ENCODE measurements at places on chromosomes 2 and 18. TPM values are rescaled to one million over a fixed set of nuclear protein-coding genes. Genes with fewer than 3 reads are reported as not detected.

DNA sequence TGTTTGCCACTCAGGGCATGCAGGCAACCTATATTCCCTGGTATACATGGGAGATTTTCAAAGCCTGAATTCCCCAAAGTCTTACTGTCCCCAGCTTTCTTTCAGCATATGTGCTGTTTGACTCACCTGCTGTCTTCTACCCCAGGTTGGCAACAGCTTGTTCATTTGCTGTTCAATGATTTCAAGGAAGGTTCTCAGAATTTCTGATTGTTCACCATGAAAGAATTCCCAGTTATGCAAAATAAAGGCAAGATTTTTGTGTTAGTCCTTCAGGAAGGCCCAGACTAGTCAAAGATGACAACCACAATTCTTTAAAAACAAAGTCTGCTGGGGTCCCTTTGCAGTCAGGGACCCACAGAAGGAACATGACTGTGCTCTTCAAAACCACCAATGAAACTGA is 1057.8 kb upstream of the CDH2 start:
- DNase-seq = no peak

CKAP2L gene
- 13.3 TPM for total RNA-seq

DNA sequence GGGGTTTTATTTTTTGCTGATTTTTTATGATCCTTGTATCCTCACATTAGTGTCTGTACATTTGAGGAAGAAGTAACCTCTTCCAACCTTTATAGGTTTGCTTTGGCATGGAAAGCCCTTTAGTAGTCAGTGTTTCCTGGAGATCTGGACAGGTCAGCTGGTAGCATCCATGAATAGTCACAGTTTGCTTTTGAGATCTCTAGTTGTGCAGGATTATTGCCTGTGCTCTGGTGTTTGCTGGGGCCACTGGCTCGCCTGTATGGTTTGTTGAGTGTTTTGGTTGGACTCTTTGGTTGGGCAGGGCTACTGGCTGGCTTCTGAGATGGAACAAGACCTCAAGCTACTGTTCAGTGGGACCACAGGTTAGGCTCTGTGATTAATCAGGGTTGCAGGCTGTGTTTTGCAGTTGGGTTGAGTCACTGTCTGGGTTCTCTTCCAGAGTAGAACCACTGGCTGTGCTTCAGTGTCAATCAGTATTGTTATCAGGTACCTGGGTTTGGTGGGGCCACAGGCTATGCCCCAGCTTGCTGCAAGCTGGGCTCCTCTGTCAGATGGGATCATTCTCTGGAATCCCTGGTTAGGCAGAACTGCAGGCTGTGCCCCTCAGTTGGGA is 20.0 kb downstream of the SP140L start:
- DNase-seq = peak; percentile 8

DNA sequence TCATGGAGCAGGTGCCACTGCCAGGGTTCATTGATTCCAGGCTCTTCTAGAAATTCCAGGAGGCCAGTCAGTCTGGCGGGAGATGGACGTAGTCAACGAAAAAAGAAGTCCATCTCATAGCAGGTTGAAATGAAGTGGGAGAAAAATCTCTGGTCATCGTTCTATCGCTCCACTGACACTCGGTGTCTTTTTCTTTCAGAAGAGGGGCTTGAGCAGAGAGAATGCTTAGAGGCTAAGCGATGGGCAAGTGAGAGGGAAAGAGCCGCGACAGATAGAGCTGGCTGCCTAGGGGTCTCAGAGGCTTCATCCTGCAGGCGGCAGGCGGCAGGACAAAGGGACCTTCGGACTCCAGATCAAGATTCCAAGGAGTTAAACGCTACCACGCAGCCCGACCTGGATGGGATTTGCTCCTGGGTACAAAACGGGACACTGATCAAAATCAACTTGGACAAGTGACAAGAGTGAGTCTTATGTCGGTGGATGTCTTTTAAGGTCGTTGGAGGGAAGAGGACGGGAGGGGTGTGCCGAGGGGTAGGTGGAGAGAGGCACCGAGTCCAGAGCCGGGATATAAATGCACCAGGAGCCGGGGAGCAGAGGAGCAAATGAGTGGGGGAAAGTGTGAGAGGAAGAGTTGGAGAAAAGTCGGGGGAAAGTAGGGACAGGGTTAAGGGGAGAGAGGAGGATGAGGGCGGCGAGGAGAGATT is 677 bp upstream of the TMEM178A start:
- DNase-seq = no peak

SIGLEC15 gene
- total RNA-seq = 1.1 TPM

CDH2 gene
- 111 TPM for total RNA-seq

THUMPD2 gene
- 4.8 TPM for total RNA-seq

Measured in IMR-90 (cell line).